Suprapubic skin (tissue), 4 donors: ENCODE measurements at places on chromosomes 2 and 18.
A peak's percentile ranks its signal among the peaks of the same experiment; 100 is the strongest.

DNA sequence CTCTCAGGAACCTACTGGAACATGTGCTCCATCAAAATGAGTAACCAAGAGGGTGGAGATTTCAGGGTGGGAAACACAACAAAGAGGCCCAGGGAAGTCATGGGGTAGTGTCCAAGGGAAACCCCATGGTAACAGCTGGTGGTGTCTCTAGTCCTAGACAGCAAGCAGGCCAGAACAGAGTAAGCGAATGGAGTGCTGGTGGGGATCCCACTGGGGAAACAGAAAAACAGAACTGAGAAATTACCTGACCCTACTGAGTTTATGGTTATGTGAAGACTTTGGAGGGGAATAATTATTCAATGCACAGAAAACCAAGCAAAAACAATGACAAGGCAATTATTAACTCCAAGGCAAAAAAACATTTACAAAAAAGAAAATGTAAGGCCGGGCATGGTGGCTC is 16.9 kb downstream of the ERCC3 start:
- no peak for DNase-seq

GRCh38 chr2:171317492-171318125 is 116.2 kb downstream of the METTL8 start:
- no peak for DNase-seq

- DNase-seq = no peak
These were observed 615.2 kb downstream of the CNTNAP5 start for GRCh38 chr2:124640221-124640750.

GRCh38 chr18:48922801-48923730 is 27.7 kb downstream of the SMAD7 start:
- peak; percentile 77 for DNase-seq

DNA sequence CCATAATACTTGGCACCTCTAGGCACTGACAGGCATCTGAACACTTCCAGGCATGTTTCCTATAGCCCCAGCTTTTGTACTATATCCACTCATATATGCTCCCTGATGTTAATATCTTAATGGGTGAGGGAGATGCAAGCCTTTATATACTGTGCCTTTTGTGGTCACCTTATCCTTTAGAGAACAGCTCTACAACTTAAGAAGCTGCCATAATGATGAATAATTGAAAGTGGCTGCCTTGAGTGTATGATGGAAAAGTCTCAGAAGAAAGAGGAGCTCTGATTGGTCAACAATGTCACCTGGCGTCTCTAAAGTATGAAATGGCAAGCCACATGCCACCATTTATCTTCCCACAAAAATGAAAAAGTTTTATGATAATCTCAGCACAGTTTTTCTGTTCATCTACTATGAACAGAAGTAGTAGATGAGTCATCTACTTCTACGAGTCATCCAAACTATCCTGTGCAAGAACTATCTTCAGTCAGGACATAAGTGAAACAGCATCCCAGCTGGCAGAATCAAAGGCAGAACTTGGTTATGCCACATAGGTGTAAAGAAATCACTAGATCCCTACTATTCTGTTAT is 997.9 kb upstream of the CELF4 start:
- no peak for DNase-seq

- DNase-seq = no peak
These were observed 852.5 kb upstream of the LRATD1 start for GRCh38 chr2:13779996-13780395.

GRCh38 chr2:145185696-145186095 is 665.8 kb upstream of the ZEB2 start:
- DNase-seq = no peak

GRCh38 chr2:1052771-1053191 is 102.1 kb downstream of the SNTG2 start:
- DNase-seq = no peak

GRCh38 chr2:103860016-103860415 is 993.9 kb upstream of the POU3F3 start:
- DNase-seq = no peak

GRCh38 chr2:11187083-11187619 is 31.9 kb downstream of the SLC66A3 start:
- DNase-seq = no peak

DNA sequence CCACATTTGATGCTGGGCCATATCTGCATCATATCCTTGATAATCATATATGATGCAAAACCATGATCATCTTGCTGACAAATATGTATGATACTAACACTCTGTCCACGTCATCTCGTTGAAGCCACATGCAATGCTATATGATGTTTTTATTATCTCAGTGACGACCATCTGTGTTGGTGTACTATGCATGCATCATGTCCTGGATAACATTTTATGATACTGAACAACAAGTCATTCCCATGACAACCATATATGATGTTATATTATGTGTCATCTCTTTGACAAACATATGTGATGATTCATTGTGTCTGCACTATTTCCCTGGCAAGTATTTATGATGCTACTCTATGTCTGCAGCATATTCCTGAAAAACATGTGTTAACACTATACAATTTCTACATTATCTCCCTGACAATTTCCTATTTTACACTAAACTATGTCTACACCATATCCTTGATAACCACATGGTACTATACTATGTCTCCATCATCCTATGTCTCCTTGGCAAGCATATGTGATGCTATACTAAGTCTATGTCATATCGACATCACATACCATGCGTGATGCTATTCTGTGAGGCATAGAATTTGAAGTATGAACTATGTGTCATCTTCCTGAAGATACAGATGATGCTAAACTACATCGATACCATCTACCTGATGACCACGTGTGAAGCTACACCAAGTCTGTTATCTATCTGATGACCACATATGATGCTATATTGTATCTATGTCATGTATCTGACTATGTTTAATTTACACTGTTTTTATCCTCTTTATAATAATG is 37.0 kb downstream of the DAW1 start:
- no peak for DNase-seq

- no peak for DNase-seq
These were observed 222.2 kb downstream of the CYP26B1 start for GRCh38 chr2:71925268-71926088.

DNA sequence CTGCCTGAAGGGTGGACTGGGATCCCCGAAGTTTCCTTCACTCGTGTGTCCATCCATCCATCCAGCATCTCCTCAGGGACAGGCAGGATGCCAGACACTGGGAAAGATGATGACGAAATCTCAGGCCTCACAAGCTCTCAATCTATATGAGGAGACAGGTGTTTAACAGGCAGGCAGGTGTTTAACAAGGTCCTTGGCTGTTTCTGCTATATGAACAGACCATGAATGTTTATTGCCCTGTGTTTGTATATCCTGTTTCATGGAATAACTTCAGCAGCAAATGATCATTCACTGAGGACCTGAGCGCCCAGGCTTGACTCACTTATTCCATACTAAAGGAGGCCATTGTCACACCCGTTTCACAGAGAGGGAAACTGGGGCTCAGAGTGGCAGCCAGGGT is 685.8 kb upstream of the HS6ST1 start:
- DNase-seq = peak; percentile 34

- DNase-seq = peak; percentile 82
These were observed 528 bp upstream of the PCGF1 start for GRCh38 chr2:74507926-74508520.

GRCh38 chr2:219472629-219473187 is 26.0 kb upstream of the GMPPA start:
- DNase-seq = no peak

DNA sequence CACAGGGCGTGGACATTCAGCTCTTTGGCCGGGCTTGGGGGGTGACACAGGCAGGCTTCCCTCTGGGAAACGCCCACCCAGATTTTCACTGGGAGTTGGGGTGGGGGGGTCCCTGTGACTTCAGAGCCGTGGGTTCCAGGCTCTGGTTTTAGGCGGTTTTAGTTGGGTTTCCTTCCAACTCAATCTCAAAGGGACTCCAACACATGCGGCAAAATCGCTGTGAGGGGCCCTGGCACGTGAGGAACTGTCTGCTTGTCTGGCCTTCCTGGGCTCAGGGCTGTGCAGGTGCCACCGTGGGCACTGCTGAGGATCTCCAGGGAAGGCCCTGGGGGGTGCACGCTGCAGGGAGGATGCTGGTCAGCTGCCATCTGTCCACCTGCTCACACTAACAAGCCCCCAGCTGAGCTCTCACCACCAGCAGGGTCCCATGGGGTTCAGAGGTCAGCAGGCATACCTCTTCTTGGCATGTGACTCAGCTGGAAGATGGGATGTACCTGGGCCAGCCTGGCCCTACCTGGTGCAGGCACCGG is 11.7 kb downstream of the HS6ST1 start:
- DNase-seq = no peak
